A549 (cell line): ENCODE measurements at places on chromosomes 16 and 17. TPM values are rescaled to one million over a fixed set of nuclear protein-coding genes. Genes with fewer than 3 reads are reported as not detected.

- no peak for DNase-seq
Observed at GRCh38 chr16:16096121-16096857, 127.0 kb downstream of the ABCC6 start.

DNA sequence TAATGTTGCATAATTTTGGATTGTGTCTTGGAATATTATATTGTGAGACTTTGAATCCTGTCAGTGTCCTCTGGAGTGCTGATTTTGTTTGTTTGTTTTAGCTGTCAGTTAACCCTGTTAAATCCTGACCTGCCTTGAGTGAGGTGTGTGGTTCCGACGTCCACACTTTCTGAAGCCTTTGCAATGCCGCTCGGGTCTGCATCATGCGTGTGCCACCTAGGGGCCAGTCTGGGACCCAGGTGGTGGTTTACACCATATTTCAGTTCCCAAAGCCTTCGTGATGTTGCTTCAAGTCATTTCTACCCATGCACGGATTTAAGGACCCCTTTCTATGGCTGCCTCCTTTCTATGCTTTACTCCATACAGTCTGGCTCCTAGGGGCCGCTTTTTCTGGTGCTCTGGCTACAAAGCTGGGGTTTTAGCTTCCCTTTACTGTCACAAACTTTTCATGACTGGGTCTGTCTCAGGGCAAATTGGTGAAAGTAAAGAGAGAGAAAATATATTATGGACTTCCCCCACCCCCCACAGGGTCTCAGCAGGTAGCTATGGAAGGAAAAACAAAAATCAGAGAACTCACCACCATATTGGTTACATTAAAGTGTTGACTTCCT, 11.4 kb upstream of the OR4D1 start:
- DNase-seq = peak; percentile 53

CRISPLD2 gene
- polyA plus RNA-seq = 1.6 to 2.9 TPM (median 2.4 TPM) in 3 replicates

- DNase-seq = no peak
Observed at GRCh38 chr17:75812096-75813013, 27.7 kb downstream of the UNK start.

HBQ1 gene
- 2.8 to 4.7 TPM (median 3.2 TPM) in 3 replicates for polyA plus RNA-seq

GAST gene
- not detected in 3 replicates for polyA plus RNA-seq

GRCh38 chr16:77409311-77409710, 25.5 kb downstream of the ADAMTS18 start:
- DNase-seq = no peak

GRCh38 chr17:65633988-65634387, 72.5 kb upstream of the AXIN2 start:
- peak; percentile 75 for DNase-seq

CD300C gene
- 0.08 TPM in 1 of 3 replicates, not detected in the others for polyA plus RNA-seq

- no peak for DNase-seq
Observed at GRCh38 chr16:76222087-76222486, 55.1 kb upstream of the CNTNAP4 start.

GRCh38 chr17:31594416-31594815, 202.9 kb downstream of the RAB11FIP4 start:
- no peak for DNase-seq

- no peak for DNase-seq
Observed at GRCh38 chr16:66383551-66383950, 17.1 kb downstream of the CDH5 start.

DNA sequence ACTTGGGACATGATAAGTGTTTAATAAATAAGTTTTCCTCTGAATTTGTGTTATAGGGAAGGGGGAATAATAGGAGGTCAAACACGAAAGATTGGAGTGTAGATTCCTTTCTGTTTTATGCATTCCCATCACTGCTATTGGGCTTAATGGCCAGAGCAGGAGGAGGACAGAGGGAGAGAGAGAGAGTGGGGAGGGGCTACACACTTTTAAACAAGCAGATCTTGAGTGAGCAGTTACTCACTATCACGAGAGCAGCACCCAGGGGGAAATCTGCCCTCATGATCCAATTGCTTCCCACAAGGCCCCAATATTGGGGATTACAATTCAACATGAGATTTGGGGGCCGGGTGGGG, 505.0 kb downstream of the GRIN2A start:
- DNase-seq = no peak

- no peak for DNase-seq
Observed at GRCh38 chr17:46949291-46950174, 26.6 kb downstream of the GOSR2 start.

DNA sequence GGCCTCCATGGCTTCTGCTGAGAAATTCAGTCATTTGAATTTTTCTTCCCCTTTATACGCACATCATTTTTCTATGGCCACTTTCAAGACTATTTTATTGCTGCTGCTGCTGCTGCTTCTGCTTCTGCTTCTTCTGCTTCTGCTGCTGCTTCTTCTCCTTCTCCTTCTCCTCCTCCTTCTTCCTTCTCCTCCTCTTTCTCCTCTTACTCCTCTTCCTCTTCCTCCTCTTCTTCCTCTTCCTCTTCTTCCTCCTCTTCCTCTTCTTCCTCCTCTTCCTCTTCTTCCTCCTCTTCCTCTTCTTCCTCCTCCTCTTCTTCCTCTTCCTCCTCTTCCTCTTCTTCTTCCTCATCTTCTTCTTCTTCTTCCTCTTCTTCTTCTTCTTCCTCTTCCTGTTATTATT, 22.4 kb downstream of the CPD start:
- DNase-seq = no peak

DNA sequence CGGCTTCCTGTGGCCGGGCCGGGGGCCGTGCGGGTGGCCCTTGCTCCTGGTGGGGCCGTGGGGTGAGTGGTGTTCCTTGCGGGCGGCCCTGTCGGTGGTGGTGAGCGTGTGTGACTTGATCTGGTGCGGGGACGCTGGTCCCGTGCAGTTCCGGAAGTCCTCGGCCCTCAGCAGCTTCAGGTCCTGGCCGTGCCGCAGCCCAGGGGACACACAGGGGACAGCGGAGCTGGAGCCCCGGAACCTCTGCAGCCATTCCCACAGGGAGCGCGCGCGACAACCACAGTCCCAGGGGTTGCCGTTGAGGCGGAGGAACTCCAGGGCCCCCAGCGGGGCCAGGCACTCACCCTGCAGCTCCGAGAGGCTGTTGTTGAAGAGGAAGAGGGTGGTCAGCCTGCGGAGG, 88.4 kb downstream of the RTN4RL1 start:
- no peak for DNase-seq

GOSR2 gene
- polyA plus RNA-seq = 36.9 to 39.2 TPM (median 37.6 TPM) in 3 replicates

DNA sequence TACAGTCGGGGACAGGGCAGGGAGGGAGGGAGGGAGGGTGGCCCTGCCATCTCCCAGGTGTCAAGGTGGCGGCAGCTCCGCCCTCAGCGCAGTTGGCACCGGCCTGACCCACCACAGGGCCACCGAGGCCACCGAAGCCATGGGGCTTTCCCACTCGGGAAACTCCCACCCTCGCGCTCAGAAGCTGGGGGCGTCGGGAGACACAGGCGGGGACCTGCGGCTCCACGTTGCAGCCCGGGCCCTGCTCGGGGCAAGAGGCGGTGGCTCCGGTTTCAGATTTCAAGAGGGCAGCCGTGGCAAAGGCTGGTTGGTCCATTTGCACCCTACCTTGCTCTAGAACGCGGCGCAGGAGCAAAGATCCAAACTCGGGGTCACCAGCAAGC, 544 bp downstream of the CYB561 start:
- DNase-seq = no peak

GRCh38 chr17:77465358-77466041, 324.7 kb downstream of the SEC14L1 start:
- no peak for DNase-seq

KRTAP3-2 gene
- not detected in 3 replicates for polyA plus RNA-seq

- DNase-seq = no peak
Observed at GRCh38 chr17:4718276-4718675, 7.8 kb downstream of the ARRB2 start.

GRAP gene
- 0.17 to 0.31 TPM (median 0.19 TPM) in 3 replicates for polyA plus RNA-seq

GRCh38 chr16:56347166-56347565, 78.2 kb downstream of the AMFR start:
- DNase-seq = no peak

DNA sequence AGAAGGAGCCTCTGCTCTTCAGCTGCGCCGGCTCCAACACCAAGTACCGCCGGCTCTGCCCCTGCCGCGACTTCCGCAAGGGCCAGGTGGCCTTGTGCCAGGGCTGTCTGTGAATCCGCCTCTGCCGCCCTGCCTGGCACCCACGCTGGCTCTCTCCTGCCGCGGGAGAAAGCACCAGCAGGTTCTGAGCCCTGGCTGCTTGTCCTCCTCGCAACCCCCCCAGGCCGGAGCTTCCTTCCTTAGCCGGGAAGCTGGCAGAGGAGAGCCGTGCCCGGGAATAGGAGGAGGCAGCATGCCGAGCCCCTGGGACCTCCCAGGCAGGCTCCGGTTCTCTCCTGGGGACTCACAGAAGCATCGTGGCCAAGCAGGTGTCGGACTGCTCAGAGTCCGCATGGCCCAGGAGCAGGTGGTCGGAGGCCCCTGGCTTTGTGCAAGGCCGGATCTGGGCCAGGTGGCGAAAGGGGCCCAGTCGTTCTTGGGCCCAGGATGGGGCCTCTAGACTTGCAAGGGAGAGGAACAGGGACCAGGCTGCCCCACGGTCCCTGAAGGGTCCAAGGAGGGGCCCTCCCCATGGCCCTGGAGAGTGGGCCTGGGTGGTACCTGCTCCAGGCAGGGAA, 80.6 kb downstream of the MGAT5B start:
- no peak for DNase-seq

DNA sequence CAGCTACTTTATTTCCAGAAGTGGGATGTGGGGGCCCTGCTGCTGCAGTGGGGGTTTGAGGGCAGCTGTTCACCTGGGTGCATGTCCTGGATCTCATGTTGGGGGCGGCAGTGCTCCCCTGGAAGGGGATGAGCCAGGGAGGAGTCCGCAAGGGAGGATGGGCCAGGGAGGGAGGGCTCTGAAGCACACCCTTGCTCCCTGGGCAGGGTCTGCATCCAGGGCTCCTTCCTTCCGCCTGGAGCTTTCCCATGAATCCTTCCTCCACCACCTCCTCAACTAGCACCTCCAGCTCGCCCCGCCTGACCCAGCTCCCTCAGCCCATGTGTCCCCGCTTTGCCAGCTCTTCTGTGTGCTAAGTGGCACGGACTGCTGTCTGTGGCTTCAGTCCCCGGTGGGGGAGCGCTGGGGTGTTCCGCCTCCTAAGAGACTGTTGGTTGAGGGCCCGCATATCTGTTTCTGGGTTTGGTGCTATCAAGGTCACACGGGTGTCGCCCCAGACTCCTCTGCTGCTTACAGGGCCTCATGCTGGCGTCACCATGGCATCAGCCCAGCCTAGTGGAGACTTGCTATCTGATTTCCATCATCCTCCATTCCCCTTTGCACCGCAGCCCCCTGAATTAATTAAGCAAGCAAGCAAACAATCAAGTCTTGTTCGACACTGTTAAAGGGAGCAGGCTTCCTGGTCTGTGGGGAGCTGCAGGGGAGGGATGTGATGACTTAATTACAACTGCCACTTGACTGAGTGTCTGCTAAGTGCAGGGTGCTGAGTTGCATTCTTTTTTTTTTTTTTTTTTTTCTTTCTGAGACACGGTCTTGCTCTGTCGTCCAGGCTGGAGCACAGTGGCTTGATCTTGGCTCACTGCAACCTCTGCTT, 71.8 kb downstream of the PRKCA start:
- no peak for DNase-seq

DNA sequence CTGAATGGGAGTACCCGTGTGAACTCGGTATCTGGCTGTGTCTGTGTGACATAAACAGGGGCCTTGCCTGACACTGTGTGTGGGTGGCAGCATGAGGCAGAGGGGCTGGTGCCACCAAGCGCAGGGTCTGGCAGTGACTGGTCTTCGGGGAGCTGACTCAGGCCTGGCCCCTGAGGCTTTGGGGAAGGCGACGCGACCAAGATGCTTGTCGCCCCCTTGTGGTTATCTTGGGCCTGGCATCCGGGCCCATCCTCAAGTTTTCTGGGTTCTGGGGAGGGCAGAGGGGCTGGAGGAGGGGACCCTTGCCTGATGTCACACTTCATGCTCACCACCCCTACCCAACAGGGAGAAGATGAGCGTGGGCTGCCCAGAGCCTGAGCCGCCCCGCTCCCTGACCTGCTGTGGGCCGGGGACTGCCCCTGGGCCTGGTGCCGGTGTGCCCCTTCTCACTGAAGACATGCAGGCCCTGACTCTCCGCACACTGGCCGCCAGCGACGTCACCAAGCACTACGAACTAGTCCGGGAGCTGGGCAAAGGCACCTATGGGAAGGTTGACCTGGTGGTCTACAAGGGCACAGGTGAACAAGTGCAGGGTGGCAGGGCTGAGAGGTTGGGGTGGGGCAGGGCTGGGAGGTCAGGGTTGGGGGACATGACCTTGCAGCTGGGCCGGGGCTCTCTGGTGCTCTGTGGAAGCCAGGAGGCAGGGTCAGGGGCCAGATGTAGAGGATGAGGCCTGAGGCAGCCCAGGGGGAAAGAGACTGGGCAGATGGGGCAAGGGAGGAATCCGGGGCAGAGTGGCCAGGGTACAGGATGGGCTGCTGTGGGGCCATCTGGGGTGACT, 24.9 kb downstream of the SBK1 start:
- peak; percentile 62 for DNase-seq

FOXL1 gene
- 0.52 to 0.70 TPM (median 0.70 TPM) in 3 replicates for polyA plus RNA-seq

- DNase-seq = peak; percentile 29
Observed at GRCh38 chr16:85199069-85199725, 86.9 kb upstream of the CIBAR2 start.

- DNase-seq = peak; percentile 74
Observed at GRCh38 chr16:72124761-72125634, 31.4 kb downstream of the DHX38 start.

DNA sequence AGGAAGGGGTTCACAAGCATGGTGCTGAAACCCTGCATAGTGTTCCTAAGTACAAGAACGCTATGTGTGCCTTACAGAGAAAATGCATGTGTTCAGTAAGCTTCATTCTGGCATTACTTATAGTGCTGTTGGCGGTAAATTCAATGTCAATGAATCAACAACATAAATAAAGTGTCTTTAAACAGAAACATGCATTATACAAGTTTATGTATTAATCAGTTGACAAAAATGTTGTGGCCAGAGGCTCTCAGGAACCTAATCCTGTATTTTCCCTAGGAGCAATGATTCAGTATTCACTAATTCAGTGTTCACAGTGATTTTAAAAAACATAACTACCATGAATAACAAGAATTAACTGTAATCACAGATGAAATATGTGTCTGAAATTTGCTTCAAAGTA, 47.1 kb upstream of the MYOCD start:
- no peak for DNase-seq

DNA sequence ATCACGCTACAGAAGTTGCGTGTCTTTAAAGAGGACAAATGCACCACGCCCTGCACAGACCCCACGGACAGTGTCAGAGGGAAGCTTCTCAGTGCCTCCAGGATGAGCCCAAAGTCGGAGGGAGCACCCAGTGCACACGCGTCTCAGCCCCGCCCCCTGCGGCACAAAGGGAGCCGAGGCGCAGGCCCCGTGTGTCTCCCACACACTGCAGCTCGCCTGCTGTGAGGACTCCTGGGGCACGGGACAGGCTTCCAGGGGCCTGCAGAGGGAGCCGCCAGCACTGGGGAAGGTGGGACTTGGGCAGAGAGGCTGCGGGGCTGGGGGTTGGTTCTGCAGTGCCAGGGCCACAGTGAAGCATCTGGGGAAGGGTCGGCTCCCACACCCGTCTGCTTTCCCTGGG, 77.4 kb downstream of the LMF1 start:
- DNase-seq = peak; percentile 27

SLC5A11 gene
- 0.30 to 0.40 TPM (median 0.38 TPM) in 3 replicates for polyA plus RNA-seq
